GM10248 (cell line): ENCODE measurements at places on chromosomes 5 and 9.

DNA sequence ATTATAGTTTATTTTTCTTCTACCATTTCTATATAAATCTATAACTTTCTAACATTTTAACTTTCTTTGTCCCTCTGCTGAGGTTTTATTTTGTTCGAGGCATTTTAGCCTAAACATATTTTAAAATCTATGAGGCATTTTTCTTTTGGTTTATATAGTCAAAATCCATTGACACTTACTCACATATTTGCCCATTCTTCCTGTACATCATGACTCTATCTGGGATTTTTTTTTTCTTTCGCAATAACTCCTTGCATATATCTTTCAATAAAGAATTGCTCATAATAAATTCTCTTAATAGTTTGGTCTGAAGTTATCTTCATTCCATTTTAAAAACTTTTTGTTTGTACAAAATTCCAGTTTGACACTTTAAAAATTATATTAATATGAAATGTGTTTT lies 632.3 kb downstream of the TLE4 start:
- DNase-seq, result no peak

DNA sequence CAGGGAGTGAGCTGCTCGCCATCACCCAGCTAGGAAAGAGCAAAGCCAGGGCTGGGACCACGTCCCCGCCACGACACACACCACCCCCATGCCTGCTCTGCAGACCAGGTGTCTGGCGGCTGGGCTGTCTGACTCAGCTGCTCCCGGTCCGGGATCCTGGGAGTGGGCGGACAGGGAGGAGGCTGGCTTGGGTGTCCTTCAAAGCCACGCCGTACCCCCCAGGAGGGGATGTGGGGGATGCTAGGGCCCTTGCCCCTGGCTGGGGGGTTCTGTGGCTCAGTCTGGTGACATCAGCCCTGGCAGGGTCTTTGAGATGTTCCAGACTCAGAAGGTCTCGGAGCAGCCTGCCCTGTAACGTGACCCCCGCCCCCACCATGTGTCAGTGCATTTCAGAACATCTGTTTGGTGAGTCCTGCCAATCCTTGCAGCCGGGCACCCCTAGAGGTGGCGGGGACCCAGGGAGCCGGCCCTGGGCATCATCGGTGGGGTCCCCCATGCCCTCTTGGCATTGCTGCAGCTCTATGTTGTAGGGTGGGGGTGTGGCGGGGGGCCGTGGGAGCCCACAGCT lies 62.3 kb downstream of the HMCN2 start:
- no peak for DNase-seq

- DNase-seq, result no peak
These were observed 338.9 kb upstream of the KLF9 start for GRCh38 chr9:70753311-70753710.

GRCh38 chr5:1088031-1088430 lies 23.8 kb downstream of the SLC12A7 start:
- DNase-seq, result no peak

GRCh38 chr9:116236979-116237378 lies 83.4 kb downstream of the PAPPA start:
- no peak for DNase-seq
